Left ventricle myocardium superior (tissue), 1 donor: ENCODE measurements at places on chromosomes 11 and 22.

- DNase-seq = no peak
These were observed 834.6 kb downstream of the NTM start for GRCh38 chr11:132205006-132205405.

GRCh38 chr11:122122179-122122578, 6.2 kb upstream of the BLID start:
- DNase-seq = no peak

DNA sequence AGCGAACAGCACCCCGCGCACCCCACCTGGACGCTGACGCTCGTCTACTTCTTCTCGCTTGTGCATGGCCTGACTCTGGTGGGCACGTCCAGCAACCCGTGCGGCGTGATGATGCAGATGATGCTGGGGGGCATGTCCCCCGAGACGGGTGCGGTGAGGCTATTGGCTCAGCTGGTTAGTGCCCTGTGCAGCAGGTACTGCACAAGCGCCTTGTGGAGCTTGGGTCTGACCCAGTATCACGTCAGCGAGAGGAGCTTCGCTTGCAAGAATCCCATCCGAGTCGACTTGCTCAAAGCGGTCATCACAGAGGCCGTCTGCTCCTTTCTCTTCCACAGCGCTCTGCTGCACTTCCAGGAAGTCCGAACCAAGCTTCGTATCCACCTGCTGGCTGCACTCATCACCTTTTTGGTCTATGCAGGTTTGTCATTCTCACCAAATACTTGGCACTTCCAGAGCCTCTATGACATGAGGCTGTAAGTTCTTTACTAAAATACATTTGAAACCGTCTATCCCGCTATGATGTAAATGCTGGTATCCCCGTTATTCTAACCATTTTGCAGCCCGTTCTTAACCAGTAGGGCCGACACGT, 535 bp downstream of the AQP11 start:
- DNase-seq = peak; percentile 38

DNA sequence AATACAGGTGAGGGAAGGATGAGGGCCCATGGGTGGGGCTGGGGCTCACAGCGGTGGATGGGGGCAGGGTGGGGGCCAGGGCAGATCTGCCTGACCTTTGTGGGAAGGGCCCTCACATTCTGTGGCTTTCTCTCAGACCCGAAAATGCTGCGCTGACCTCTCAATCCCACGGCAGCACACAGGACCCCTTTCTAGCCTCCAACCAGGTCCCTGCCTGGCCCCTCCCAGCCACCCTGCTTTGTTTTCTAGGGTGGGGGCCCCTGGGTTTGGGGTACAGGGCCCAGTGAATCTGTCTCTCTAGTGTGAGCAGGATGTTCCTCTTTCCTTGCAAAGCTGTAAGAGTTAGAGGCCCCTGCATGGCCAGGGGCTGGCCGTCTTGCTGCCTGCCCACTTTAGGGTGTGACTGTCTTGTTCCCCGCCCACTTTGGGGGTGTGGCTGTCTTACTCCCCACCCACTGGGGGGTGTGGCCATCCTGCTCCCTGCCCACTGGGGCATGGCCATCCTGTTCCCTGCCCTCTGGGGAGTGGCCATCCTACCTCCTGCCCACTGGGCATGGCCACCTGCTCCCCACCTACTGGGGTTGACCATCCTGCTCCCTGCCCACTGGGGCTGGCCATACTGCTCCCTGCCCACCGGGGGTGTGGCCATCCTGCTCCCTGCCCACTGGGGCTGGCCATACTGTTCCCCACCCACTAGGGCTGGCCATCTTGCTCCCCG, 11.5 kb downstream of the PARVG start:
- DNase-seq = no peak

DNA sequence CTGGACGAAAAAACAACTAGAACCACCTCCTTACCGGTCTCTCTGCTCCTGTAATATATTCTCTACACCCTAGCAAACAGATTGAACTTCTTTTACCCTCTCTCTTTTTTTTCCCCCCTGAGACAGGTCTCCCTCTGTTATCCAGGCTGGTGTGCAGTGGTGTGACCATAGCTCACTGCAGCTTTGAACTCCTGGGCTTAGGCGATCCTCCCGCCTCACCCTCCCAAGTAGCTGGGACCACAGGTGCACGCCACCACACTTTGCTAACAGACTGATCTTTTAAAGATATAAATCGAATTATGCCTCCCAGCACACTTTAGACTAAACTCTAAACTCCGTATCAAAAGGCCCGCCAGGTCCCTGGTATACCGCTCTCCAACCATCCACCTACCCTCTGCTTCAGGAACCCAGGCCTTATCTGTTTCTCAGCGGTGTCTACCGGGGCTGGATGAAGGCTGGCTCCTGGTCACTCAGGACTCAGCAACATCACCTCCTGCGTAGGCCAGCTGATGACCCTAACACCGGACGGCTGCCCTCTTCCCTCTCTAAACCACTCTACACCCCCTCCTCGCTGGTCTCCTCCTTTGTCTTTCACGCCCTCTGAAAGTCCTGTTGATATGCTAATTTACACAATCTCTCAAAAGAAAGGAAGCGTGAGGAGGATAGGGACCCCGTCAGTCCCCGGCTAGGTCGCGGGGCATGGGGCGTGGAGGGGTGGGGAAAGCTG, 745 bp downstream of the C22orf39 start:
- DNase-seq = no peak

DNA sequence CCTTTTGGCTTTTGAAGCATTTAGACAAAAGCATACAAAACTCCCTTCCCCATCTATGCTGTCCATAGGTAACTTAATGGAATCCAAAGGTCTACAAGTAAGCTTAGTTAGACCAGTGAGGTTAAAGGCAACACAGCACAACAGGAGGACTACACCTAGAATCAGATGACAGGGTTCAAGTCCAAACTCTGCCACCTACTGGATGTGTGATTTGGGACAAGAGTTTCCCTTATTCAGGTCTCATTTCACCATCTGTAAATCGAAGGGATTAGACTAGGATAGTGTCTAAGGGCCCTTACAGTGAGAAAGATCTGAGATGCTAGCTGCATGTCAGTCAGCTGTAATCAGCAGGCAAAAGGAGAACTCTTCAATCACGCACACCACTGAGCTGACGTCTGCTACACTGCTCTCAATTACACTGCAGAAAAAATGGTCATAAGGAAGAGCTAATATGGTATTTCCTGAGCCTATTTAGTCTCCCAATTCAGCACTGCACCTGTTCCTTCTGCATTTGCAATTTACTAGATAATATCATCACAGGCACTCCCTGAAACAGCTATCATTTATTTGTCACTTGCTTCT, 82.2 kb downstream of the SERGEF start:
- DNase-seq = no peak

DNA sequence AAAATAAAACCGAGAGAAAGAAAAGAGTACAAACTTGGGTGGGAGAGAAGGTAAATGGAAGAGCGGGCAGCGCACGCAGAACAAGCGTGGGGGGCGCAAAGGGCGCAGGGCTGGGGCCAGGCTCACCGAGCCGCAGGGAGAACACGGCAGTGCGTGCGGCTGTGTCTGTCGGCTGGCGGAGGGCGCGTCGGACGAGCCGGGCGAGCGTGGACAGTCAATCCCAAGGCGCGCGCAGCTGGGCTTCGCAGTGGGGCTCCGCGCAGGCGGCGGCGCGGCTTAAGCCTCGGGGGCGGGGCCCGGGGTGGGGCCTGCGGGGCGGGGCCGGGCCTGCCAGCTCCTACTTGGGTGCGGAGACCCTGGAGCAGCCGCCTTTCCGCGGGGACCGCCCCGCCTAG, at the start of gene UCP2:
Gene UCP2 (minus strand): TSS at position 249 of the 395 bp plus-strand sequence. CDS start 4,465 bp downstream, outside the sequence.
- peak; percentile 94 for DNase-seq

DNA sequence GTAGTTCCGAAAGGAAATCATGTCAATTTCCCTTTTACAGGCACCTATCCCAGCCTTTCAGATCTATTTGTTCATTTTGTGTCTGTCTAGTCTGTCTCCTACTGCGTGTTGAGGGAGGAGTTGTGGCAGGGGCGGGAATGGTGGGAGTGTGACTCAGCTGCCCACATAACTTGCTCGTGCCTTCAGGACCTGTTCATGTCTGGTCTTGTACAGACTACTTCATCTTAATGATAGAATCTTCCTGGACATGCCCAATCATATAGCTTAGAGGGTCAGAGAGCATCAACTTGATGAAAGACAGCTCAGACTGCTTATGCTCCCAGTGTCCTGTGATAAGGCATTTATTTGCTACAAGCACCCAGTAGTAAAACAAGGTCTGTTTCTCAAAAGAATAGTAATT, 61.0 kb upstream of the BIRC3 start:
- no peak for DNase-seq

GRCh38 chr22:40310768-40311120, 35.6 kb upstream of the ADSL start:
- no peak for DNase-seq

- peak; percentile 69 for DNase-seq
These were observed 54.7 kb downstream of the MICAL3 start for GRCh38 chr22:17969701-17970113.

DNA sequence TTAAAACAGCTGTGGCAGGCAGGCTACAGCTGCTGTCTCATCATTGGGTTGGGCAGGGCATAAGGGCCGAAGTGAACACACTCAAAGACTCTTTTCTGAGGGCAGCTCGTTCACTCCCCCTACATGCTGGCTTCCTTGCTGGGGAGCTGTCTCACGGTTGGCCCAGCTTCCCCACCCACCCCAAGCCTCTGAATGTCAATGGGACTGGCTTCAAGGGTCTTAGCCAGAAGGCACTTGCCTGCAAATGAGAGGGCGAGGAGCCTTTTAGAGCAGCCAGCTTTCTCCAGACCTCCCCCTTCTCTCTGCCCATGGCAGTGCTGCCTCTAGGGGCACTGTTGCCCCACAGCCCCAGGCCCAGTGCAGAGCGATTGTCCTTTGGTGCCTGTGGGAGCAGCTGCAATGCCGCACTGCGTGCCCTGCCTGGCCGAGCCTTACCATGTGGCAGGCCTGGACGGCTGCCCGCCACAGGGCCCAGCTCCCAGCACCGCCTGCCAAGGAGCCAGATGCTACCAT, 94.7 kb upstream of the RASSF10 start:
- DNase-seq = peak; percentile 89

DNA sequence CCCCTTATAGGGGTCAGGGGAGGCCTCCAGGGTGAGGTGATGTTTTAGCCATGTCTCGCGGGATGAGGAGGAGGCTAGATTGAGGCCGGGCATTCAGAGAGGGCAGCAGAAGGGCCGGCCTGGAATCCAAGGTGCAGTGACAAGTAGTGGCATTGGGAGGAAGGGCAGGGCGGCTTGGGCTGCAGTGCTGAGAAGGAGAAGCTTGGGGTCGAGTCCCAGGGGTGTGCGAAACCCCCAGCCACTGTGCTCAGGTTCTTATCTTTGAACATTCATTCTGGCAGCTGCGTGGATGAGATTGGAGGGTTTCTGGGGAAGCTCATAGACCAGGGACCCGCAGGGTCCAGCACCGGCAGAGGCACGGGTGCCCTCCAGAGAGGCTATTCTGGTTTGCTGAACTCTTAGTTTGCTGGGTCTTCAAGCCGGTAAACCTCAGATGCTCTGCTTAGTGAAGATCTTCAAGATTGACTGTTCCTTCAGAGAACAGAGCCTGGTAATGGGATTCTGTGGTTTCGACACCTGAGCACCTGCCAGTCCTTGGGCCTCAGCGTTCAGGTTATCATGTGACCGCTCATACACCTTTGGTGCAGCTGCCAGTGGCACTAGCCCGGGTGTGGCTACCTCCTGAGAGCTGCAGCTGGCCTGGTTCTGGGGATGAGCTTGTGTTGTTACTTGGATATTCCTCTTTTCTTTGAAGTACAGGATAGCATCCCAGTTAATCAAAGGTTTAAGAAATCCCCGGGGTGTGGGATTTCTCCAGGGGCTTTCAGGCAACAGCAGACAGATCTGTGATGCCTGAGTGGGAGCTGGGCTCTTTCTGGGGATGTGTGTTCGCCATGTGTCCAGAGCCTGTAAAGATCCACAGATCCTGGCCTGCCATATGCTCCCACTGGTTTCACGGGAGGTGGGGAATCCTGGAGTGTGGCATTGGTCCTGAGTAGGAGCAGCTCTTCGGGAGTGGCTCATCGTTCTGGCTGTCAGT, 152.8 kb downstream of the TBC1D22A start:
- DNase-seq = no peak

DNA sequence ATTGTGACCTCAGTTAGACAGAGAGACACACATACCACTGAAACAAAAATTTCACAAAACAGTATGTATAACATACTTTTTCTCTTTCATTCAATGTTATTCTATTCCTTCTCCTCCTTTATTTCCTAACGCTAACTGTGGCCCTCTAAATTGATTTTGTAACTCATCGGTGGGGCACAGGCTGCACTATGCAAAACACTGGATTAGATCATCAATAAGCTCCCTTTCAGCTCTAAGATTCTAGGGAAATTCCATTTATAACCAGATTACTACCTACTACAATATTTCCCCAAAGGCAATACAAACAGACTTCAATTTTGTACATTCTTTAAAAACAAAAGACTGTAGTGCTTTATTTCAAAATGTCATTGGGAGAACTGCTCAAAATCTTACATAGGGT, 6.1 kb downstream of the FJX1 start:
- DNase-seq = no peak

DNA sequence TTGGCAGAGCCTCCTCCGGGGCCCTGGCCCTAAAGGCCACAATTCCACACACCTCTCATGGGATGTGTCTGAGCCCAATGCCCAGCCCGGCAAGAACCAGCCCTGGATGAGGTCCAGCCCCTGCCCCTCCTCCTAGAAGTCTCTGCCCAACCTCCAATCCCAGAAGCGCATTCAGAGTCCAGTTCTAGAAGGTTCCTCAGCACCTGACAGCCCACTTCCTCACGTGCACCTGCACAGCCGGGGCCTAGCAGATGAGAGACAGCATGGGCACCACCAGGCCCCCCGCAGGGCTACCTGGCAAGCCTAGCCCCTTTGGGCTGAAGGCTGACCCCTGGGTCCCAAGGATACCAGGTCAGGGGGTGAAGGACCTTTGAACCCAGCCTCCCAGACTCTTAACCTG, 11.5 kb upstream of the CDKN1C start:
- DNase-seq = no peak

DNA sequence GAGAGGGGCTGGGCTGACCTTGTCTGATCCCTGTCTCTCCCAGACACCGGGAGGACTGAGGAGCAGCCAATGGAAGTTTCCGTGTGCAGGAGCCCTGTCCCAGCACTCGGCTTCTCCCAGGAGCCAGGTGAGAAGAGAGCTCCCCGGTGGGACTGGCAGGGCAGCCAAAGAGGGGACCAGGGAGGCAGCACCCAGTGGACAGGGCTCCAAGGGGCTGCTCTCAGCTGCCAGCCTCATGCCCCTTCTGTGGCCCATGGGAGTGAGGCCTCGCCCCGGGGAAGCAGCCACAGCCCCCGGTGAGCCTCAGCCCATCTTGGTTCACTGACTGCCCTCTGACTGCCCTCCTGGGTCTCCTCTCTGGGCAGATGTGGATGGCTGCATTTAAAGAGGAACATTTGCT, 6.8 kb downstream of the SCO2 start:
- no peak for DNase-seq

DNA sequence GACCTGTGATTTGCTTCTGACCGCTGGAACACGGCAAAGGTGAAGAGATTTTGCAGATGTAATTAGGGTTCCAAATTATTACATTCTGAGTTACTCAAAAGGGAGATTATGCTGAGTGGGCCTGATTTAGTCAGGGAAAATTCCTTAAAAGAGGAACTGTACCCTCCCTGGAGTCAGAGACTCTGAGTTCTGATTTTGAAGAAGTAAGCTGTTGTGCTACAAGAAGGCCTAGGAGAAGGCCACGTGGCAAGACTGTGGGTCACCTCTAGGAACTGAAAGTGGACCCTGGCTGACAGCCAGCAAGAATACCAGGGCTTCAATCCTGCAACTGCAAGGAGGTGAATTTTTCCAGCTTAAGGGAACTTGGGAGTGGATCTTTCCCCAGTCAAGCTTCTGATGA, 45.3 kb downstream of the CHRDL2 start:
- DNase-seq = peak; percentile 57

GRCh38 chr22:29150701-29151100, 55.0 kb upstream of the EMID1 start:
- DNase-seq = no peak
